Hematopoietic multipotent progenitor cell treated with erythropoietin and hydrocortisone succinate and interleukin-3 and kit ligand, for 15 days (in vitro differentiated cells): ENCODE measurements at places on chromosomes 7 and 10.

DNA sequence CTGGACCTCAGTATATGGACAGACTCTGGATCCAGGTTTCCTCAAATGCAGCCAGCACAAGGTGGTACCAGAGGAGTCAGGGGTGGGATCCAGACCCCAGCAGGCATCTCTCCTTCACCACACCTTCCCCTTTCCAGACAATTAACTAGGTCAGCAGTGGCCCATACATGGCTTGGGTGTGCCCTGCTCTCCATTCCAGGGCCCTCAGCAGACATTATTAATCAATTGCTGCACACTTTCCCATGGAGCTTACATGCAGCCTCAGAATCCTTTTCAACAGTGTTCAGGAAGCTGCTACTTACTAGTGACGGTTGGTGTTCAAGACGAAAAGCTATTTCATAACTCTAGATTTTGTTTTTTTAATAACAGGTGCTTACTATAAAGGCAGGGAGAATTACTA lies 6.0 kb downstream of the COL13A1 start:
- DNase-seq, result no peak

DNA sequence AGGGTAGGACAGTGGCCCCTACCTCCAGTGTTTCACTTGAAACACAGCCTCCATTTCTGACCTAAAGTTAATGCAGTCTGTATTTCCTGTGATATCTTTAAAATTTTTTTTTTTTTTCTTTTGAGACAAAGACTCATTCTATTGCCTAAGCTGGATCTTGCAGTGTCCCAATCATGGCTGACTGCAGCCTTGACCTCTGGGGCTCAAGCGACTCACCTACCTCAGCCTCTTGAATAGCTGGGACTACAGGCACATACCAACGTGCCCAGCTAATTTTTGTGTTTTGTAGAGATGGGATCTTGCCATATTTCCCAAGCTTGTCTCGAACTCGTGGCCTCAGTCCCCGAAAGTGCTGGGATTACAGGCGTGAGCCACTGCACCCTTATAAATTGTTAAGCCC lies 16.7 kb upstream of the MGAM2 start:
- DNase-seq, result no peak

DNA sequence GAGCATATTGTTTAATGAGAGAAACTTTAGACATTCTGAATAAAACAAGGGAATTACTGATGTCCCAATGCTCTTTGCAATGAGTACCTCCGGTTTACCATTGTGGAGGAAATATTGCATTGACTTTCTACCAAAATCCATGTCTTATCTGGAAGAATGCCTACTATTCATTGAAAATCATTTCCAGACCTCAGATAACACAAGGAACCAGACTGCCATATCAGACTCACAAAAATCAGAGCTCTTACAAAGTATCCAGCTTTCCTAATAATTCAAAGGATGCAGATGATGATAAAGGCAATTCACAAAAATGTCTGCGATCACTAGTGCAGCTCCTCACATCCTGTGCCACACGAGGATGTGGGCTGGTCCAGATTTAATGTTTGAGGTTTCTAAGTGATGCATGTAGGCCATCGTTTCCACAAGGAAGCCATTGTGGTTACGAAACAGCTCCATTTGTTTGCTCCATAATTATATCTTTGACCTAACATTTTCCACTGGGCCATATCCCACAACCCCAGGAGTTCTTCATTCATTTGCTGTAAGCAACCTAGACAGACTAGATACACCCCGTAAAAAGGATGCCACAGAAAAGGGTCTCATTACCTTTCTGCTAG lies 831.1 kb upstream of the C7orf33 start:
- DNase-seq, result no peak

DNA sequence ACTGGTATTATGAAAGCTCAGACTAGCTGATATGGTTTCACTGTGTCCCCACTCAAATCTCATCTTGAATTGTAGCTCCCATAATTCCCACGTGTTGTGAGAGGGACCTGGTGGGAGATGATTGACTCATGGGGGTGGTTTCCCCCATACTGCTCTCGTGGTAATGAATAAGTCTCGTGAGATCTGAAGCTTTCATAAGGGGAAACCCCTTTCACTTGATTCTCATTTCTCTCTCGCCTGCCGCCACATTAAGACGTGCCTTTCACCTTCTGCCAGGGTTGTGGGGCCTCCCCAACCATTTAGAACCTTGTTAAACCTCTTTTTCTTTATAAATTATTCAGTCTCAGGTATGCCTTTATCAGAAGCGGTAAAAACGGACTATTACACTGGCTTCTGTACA lies 40.3 kb downstream of the COL13A1 start:
- DNase-seq, result no peak

DNA sequence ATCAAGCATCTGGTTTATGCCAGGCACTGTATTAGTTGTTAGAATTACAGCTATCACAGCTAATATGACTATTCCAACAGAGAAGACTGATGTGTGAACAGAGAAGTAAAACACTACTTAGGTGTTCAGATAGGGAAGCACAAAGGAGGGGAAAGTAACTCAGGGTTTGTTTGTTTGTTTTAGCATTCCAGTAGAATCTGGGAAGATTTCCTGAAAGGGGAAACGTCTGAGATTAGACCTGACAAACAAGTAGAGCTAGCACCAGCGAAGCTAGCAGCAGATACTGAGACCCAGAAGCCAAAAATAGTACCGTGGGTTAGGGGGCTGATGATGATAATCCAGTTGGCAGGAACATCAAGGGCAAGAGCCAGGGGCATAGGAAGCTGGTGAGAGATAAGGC lies 28.8 kb upstream of the KLHL7 start:
- DNase-seq, result no peak

GRCh38 chr10:97197030-97197500 lies 11.3 kb upstream of the SLIT1 start:
- no peak for DNase-seq

GRCh38 chr7:148262721-148263229 lies 327.8 kb upstream of the C7orf33 start:
- DNase-seq, result peak; percentile 53

DNA sequence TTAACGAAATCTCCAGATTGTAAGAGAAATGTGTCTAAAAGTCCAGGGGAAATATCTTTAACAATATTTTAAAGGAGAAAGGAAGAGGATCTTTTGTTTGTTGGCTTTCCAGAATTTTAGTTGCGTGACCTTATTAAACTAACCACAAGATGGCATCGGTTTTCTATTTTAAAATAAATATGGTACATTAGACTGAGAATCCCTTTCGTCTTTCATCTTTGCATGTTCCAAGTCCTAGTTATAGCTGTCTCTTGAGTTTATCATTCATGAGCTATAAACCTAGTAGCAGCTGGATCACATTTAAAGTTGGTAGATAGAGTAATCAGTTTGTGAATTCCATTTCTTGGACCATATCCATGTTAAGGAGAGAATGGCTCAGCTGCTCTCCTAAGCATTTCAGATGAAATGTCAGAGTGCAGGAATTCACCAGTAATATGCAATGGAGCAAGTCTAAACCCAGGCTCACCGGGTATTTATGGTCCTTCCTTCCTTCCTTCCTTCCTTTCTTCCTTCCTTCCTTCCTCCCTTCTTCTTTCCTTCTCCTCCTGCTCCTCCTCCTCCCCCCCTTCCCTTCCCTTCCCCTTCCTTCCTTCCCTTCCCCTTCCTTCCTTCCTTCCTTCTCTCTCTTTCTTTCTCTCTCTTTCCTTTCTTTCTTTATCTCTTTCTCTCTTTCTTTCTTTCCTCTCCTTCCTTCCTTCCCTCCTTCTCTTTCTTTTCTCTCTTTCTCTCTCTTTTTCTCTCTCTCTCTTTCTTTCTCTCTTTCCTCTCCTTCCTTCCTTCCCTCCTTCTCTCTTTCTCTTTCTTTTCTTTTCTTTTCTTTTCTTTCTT lies 57.8 kb upstream of the RAB18 start:
- DNase-seq, result peak; percentile 23

- no peak for DNase-seq
Measured at GRCh38 chr10:31134311-31134952, 102.8 kb upstream of the ZNF438 start.

DNA sequence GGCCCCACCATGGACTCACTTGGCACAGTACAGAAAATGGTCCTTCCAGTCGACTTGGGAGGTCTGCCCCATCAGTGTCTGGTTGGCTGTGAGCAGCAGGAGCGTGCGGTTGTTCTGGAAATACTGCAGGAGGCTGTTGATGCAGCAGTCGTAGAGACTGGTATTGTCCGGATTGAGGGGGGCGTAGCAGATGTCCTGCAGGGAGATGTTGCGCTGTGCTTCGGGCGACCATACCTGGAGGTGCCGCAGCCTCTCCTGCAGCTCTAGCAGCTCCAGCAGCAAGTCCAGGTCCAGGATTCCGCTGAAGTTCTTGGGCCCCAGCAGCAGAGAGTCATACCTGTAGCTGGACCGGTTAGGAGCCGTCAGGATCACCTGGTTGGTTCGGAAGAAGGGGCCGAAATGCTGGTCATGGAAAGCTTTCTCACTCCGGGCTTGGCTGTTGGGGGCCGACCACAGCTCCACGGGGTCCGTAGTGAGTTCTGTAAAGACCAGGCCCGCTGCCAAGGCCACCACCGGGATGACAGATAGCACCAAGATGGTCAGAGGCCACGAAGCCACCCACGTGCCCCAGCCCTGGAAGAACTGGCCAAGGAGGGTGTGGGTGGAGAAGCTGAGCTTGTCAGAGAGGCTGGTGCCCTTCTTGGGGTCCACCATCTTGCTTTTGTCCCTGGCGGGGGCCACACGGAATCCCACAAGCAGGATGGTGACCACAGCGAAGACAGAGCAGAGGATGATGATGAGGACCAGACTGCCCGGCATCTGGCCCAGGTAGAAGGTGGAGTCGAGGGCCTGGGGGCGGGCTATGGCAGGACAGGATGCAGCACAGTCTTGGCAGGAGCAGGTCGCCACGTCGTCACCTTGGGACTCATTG lies 2.1 kb downstream of the NPC1L1 start:
- no peak for DNase-seq

DNA sequence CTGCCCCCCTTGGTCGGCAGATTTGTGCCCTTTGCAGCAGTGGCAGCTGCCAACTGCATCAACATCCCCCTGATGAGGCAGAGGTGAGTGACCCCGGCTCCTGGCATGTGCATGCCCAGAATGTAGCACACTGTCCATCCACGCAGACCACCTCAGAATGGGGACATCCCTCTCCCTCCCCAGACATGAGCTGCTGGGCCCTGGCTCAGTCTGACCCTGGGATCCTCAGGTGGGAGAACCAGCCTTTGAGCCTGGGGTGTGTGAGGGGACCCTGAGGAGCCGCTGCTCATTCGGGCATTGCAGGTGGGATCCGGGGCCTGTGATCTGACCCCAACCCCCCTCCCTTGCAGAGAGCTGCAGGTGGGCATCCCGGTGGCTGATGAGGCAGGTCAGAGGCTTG lies 5.7 kb downstream of the SFXN3 start:
- DNase-seq, result no peak

GRCh38 chr10:100807241-100807951 lies 62.0 kb downstream of the PAX2 start:
- no peak for DNase-seq

- no peak for DNase-seq
Measured at GRCh38 chr7:112084520-112084971, 121.7 kb downstream of the DOCK4 start.

DNA sequence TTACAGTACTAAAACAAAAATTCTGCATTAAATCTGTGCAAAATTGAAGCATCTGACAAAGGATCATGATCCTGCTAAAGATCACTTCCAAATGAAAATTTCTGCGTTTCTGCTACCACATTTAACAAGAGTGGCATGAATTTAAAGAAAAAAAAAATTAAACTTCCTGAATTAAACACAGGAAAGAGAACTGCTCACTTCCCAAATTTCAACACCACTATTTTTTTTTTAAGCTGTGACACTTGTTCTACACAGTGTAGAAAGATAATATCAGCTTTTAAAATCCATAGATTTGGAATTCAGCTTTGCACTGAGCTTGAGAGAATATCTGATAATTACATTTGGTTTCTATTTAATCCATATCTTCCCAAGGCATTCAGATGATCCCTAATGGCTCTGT lies 73.6 kb downstream of the EPC1 start:
- DNase-seq, result no peak

- no peak for DNase-seq
Measured at GRCh38 chr7:17132726-17133125, 165.7 kb upstream of the AHR start.

GRCh38 chr10:124699471-124700292 lies 44.5 kb downstream of the FAM53B start:
- no peak for DNase-seq

DNA sequence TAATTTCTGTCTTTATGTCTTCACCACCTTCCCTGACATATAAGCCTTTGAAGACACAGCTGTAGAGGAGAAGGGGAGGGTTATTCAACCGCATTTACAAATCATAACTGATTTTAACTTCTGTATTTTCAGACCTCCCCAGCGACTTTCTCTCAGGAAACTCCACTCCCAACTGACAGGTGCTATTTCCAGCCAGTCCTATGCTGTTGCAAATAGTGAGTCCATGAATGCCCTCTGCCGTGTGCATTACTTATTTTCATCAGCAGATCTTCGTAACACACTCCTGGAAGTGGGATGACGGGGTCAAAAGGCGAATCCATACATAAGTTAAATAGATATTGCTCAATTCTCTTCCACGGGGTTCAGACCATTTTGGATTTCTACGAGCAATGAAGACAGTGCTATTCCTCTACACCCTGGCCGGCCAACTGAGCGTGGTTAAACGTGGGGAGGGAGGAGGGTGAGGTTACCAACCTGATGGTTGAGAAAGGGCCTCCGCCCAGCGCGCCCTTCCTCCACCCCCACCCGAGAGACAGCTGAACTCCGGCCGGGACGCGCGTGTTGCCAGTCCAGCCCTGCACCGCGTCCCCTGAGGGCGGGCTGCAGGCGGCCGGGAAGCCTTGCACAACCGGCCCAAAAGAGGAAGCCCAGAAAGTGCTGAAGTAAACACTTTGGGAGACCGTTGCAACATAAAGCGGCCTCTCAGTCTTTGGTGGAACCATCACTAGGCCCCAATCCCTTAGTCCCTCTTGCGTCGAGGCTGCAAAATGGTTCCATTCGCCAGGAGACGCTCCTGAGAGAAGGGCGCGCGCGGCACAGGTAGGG lies at the start of gene APBB1IP:
Gene APBB1IP (plus strand): TSS at position 705 of the 825 bp plus-strand sequence. CDS start 53,986 bp downstream, outside the sequence.
- DNase-seq, result peak; percentile 25

DNA sequence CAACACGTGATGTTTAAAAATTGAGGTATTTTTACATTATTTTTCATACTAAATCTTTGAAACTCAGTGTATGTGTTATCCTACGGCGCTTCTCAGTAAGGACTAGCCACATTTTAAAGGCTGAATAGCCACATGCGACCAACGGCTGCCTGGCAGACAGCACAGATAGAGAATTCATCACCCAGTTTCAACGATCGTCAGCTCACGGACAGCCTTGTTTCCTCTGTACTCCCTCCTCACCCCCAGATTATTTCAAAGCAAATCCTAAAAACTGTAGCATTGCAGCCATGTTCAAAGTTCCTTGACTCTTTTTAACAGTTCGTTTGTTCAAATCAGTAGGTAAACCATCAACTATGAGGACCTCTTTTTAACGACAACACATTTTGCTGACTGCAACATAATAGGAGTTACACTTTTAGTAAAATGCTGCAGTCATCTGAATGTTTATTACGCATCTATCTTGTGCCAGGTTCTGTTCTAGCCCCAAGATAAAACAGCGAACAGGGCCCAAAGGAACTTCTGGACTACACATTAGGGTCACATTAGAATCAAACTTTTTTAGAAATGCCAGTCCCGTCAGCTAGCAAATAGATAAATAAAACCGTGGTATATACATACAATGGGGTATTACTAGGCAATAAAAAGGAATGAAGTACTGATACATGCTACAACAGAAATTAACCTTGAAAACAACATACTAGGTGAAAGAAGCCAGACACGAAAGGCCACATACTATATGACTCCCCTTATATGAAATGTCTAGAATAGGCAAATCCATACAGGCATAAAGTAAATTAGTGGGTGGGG lies 5.7 kb downstream of the OSBPL3 start:
- DNase-seq, result no peak
